Right atrium auricular region (tissue), 2 donors: ENCODE measurements at places on chromosomes 6 and 20. TPM values are rescaled to one million over a fixed set of nuclear protein-coding genes. Genes with fewer than 3 reads are reported as not detected.

Gene SLC4A11
- total RNA-seq, result 0.16 TPM

Gene LPIN3
- total RNA-seq, result 9.7 TPM

Gene RAET1E
- 4.3 TPM for total RNA-seq

Gene GMPR
- total RNA-seq, result 89.5 TPM

Gene MLN
- not detected for total RNA-seq

Gene BPIFA1
- total RNA-seq, result not detected

Gene SEL1L2
- not detected for total RNA-seq
